ENCODE measurements at places on chromosomes 7 and 10. TPM values are rescaled to one million over a fixed set of nuclear protein-coding genes. Genes with fewer than 3 reads are reported as not detected.

DNA sequence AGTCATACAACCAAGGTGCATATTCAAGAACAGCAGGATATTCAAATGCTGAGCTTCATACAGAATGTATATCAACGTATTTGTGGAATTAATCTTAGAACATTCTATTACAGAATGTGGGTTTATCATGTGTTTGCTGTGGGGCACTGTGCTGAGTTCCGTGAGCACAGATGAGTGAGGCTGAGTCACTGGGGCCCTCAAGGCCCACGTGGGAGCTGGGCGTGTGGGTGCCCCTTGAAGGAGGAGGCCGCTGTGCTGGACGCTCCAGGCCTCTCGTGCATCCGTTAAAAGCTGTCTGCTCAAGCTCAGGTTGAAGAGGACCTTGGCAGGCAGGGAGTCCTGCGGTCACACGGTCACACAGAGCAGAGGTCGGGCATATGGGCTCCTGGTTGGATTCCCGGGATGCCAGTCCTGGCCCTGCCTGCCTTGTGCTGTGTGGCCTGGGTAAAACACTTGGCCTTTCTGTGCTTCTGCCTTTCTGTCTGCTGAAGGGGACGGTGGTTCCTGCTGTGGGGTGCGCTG lies 70.1 kb downstream of the GLRX3 start:
- no peak overlapping the region for H3K27ac ChIP-seq
- H3K36me3 ChIP-seq, result no peaks in the 10 kb centered on the region
- no peak for DNase-seq
- H3K4me1 ChIP-seq, result no peaks in the 10 kb centered on the region
- H3K4me3 ChIP-seq, result no peak overlapping the region
- no peaks in the 10 kb centered on the region for H3K27me3 ChIP-seq

DNA sequence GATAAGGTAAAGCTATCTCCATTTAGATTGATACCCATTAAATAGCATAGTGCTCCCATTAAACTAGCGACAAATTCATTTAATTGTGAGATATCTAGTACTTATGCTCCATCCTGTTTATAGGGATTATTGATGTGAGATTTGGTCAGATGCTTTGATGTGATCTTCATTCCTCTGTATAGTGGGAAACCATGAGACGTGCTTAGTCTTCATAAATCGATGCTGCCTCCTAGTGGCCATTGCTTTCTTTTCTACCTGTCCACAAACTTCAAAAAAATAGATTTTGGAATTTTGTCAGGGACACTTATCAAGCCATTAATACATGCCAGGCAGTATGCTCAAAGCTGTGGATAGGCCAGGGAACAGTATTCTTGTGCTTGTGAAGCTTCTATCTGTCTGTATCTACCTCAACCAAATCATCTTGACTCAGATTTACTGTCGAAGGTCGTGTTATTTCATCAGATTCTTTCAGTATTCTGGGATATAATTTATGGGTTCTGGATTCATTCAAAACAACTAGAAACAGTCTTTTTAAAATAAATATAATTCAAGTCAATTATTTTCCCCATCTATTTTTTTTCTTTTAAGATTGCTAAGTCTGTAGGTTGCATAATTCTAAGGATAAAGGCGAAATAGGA lies 12.0 kb downstream of the LSM8 start:
- H3K27me3 ChIP-seq, result no peaks in the 10 kb centered on the region
- H3K4me3 ChIP-seq, result no peak overlapping the region
- no peaks in the 10 kb centered on the region for H3K4me1 ChIP-seq

DNA sequence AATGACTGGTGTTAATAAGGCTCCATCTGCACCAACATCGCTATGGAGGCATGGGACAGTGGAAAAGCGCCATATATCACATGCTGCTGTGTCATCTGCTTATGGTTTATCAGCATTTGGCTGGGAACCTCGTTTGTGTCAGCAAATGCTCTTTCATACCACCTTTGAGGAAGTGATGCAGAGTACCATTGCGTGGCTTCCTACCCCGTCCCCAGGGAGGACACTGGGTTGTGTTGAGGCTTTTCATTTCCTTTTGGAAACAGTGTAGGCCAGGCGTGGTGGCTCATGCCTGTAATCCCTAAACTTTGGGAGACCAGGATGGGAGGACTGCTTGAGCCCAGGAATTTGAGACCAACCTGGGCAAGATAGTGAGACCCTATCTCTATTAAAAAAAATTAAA lies 6.8 kb downstream of the TACR2 start:
- DNase-seq, result no peak
- peaks cover 14% of the 10 kb centered on the region for H3K4me1 ChIP-seq
- H3K27me3 ChIP-seq, result no peaks in the 10 kb centered on the region

GRCh38 chr7:127571741-127572505 lies 13.5 kb downstream of the GCC1 start:
- no peak for DNase-seq

- no peaks in the 10 kb centered on the region for H3K27me3 ChIP-seq
- no peak overlapping the region for H3K27ac ChIP-seq
- no peak for DNase-seq
- no peaks in the 10 kb centered on the region for H3K36me3 ChIP-seq
- no peak overlapping the region for H3K4me3 ChIP-seq
These were observed 20.6 kb upstream of the PWWP2B start for GRCh38 chr10:132376394-132376851.

DNA sequence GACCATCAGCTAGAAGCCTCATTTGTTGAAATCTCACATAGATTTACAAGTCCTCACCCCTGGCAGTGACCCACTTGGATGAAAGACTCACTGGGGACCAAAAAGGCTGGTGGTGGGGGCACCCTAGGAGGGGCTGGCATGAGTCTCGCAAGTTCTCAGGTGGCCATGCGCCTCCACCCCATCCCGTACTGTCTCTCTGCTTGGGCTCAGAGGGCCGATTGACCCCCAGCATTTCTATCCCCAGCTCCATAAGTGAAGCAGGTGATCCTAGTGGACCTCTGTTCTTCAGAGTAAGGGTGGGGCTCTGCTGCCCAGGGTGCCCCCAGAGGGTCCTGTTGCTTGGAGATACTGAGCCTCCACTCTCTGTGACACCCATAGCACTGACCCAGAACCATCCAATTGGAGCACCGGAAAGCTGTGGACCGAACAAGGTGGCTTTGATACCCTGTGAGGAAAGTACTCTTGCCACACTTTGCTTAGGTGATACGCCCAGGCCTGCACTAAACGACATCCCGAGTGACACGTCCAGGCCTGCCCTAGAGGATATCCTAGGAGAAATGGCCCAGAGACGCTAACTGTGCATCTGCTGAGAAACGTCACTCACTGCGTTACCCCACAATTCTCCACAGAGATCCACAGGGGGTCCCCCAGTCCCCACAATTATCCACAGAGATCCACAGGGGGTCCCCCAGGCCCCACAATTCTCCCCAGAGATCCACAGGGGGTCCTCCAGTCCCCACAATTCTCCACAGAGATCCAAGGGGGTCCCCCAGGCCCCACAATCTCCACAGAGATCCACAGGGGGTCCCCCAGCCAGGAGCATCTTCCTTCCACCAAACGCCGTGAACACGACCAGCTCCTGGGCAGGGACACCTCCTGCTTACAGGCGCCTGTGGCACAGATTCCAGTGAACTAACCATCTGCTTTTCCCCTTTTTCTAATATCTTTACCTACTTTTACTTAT lies 262.9 kb downstream of the PTPRN2 start:
- H3K36me3 ChIP-seq, result no peaks in the 10 kb centered on the region
- no peaks in the 10 kb centered on the region for H3K4me1 ChIP-seq
- no peaks in the 10 kb centered on the region for H3K27me3 ChIP-seq

DNA sequence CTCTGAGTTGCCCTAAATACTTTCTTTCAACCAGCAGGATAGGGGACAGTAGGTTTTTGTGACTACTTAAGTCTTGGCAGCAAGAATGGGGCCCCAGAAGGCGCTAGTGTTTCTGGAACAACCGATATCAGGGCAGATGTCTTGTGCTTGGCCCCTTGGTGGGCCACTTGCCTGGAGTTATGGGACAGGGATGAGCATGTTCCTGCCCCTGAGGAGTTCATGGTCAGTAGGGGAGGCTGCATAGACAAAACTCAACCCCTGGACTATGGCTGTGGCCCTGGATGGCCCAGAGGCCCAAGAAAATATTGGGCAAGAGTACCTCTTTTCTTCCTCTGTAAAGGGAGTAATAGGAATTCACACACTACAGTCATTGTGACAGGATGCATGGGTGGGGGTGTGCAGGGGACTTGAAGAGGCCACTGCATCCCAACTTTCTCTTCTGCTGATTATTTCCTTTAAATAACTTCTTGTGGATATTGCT lies 57.7 kb upstream of the IGFBP3 start:
- no peak overlapping the region for H3K4me3 ChIP-seq
- H3K4me1 ChIP-seq, result no peaks in the 10 kb centered on the region
- no peak overlapping the region for H3K27ac ChIP-seq
- no peak for DNase-seq
- peaks cover 3% of the 10 kb centered on the region for H3K36me3 ChIP-seq

MYL10 gene
- total RNA-seq, result not detected

Measured in naive thymus-derived CD4-positive, alpha-beta T cell (primary cell).